ENCODE measurements at places on chromosomes 5 and 9. TPM values are rescaled to one million over a fixed set of nuclear protein-coding genes. Genes with fewer than 3 reads are reported as not detected.

DNA sequence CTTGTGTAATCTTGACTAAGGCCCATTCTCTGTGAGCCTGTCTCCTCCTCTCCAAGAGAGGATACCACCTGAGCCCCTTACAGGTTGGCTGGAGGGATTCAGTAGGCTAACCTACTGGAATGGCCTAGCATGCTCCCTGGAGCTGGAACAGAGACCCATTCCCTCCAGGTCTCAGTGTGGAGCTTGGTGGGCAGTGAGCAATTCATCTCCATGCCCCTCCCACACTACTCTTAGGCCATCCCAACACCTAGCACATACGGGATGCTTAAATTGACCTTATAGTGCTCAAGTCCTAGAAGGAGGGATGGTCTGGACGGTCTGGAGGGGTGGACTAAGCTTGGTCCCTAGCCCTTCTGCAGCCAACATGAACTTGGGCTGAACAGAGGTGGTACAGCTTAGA, 75.6 kb downstream of the CRB2 start:
- no peak for DNase-seq
- H3K36me3 ChIP-seq: peaks cover 2% of the 10 kb centered on the region
- no peaks in the 10 kb centered on the region for H3K4me1 ChIP-seq
- H3K4me3 ChIP-seq: no peak overlapping the region
- no peak overlapping the region for H3K27ac ChIP-seq

DNA sequence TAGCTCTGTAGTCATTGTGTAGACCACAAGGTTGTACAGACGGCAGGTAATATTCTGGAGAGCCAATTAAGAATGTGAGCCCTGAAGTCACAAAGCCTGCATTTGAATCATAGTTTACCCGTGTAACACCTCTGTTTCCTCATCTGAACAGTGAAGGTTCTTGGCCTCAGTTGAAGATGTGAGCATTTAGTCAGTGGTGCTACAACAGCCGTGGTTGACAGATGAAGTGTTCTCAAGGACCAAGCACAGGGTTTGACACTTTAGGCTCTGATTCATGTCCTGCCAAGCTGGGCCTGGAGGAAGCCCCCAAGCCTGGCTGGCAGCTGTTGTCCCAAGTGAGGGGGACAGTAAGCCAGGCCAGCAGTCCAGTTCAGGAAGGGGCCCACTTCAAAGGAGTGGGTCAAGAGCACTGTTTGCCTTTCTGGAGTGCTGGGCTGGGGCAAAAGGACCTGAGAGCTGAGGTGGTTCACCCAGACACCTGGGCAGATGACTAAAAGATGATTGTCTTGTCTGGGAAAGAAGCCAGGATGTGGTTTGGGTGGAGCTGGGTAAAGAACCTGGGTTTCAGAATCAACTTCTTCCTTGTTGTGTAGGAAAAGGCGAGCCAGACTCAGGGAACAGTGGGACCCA, 20.7 kb downstream of the FAXDC2 start:
- peak overlapping the region; percentile 26 for H3K4me3 ChIP-seq
- peaks cover 26% of the 10 kb centered on the region for H3K36me3 ChIP-seq
- peak overlapping the region; percentile 79 for H3K27ac ChIP-seq

The GARIN3 gene
- 0.19 TPM for total RNA-seq

The CARTPT gene
- not detected for total RNA-seq

The NR2F1-AS1 gene
- total RNA-seq: not detected

Data from activated CD4-positive, alpha-beta T cell treated with anti-CD3 and anti-CD28 coated beads, Interleukin-2, amount 10 ng/mL, durations not matched to agents 24 days and 14 days (primary cell).